Naive thymus-derived CD4-positive, alpha-beta T cell (primary cell): ENCODE measurements at places on chromosomes 7 and 10.

DNA sequence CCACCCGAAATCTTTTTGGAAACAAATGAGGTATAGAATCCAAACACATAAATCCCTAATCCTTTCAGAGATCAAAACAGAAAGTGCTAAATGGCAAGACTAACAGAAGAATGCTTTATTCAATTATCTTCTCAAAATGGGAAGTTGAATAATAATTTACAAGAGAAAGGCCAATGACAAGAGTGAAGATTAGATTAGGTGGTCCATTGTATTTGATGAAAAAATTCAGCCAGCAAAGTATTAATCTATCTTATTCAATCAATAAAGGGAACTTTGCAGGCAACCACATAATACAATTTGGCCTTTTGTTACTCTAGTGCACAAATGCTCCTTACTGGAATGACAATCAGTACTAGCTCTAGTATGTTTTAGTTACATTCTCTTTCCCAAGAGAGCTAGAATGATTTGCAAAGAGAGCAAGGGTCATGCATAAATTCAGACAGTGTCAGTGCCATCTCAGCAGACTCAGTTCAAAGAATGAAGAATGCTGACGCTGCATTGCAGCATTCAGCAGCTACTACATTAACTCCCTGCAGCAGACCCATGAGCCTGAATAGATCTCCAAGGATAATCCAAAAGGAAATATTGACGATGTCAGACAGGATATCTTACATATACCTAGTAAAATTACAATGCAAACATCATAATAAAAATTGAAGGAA, 131.8 kb downstream of the ANK3 start:
- no peak for DNase-seq

- DNase-seq, result no peak
Measured at GRCh38 chr10:25036381-25036780, 20.0 kb downstream of the THNSL1 start.

GRCh38 chr7:115328018-115328417, 406.1 kb downstream of the MDFIC start:
- no peak for DNase-seq

DNA sequence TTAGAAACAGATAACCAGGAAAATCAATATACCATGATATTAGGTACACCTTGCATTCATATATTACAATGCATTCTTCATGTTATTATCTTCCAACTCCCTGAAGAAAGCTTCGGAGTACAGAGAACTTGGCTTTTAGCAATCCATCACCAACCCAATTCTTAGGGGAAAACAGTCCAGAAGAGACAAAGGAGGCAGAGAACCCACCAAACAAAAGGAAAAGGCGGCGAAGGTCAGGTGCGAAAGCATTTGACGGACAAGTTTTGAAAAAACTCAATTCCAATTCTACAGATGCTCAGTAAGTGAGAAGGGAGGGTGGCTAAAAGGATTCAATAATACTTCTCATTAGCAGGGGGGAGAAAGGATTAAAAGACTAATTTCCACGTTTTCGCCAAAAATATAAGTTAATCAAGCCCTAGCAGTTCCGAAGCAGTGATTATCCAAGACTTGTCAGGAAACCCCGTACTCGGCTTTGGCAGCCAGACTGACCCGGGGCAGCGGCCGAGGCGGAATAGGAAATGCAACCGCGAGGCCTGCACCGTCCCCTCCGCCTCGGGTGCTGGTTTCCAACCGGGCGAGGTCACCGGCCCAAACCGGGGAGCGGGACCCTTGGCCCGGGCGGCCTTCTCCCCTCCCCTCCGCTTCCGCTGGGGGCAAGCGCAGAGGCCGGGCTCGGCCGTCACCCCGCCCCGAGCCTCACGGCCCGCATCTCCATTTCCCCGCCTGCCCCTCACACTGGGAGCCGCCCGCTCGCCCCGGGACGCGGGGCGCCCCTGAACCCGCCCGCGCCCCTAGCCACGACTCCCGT, 747 bp downstream of the GDI2 start:
- DNase-seq, result no peak

DNA sequence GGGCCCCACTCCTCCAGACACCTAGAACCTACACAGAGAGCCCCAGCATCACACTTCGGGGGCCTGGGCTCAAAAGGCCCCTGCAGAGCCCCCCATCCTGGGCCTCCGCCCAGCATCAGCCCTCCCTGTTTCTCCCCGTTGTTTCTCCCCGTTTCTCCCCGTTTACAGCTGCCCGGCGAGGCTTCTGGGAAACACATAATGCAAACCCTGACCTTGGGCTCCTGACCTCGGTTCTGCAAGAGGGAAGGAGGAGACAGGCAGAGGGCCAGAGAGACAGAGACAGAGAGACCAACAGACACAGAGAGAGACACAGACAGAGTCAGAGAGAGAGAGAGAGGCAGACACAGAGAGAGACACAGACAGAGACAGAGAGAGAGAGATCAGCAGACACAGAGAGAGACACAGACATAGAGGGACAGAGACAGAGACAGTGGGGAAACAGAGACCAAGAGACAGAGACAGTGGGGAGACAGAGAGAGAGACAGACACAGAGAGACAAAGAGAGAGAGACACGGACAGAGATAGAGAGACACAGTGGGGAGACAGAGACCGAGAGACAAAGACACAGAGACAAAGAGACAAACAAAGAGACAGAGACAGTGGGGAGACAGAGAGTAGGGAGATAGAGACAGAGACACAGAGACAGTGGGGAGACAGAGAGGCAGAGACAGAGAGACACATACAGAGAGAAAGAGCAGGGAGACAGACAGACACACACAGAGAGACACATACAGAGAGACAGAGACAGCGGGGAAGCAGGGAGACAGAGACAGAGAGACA, 12.5 kb downstream of the VENTX start:
- no peak for DNase-seq

DNA sequence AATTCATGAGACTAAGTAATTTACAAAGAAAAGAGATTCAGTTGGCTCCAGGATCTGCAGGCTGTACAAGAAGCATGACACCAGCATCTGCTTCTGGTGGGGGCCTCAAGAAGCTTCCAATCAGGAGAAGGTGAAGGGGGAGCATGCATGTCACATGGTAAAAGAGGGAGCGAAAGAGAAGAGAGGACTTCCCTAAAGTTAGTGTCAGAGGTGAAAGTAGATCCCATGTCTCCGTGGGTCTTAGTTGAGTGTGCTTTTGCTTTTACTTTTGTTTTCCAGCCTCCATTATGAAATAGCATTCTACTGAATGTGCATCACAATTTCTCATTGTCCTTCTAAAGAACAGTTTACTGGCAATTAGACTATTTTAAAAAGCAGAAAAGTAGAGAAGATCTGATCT, 213.6 kb upstream of the FZD1 start:
- DNase-seq, result no peak

DNA sequence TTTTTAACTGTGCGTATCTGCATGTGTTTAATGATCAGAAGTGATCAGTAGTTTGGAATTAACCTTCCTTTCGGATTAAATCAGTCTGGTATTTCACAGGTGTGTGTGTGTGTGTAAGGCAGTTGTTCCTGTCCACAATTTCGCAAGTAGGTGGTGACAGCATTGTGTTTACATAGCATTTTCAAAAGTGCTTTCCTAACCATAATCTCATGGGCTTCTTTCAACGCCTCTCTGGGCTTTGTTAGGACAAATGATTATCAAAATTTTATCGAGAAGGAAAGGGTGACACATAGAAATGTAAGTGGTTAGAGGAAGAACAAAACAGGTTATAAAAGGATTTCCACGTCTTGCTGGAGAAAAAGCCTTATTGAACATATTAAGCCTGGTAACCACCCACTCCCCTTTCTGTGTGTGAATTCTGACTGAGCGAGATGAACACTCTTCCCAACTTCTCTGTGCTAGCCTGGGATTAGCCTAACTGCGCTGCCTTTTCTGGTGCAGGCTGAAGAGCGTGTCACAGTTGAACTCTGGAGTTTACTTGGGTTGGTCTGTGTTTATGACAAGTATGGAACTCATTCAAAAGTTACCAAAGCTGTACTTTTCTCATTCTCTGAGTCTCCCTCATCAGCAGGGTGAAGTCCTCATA, 292.3 kb upstream of the PITRM1 start:
- no peak for DNase-seq

- no peak for DNase-seq
Measured at GRCh38 chr7:781186-781849, 51.0 kb upstream of the SUN1 start.

DNA sequence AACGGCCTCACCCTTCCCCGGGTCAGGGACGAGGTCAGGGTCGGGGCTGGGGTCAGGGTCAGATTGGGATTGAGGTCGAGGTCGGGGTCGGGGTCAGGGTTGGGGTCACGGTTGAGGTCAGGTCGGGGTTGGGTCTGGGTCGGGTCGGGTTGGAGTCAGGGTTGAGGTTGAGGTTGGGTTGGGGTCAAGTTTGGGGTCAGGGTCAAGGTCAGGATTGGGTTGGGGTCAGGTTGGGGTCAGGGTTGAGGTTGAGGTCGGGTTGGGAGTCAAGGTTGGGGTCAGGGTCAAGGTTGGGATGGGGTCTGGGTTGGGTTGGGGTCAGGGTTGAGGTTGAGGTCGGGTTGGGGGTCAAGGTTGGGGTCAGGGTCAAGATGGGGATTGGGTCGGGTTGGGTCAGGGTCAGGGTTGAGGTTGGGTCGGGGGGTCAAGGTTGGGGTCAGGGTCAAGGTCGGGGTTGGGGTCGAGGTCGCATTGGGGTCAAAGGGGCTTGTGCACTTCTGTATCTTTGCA, 131.4 kb downstream of the VIPR2 start:
- DNase-seq, result no peak

DNA sequence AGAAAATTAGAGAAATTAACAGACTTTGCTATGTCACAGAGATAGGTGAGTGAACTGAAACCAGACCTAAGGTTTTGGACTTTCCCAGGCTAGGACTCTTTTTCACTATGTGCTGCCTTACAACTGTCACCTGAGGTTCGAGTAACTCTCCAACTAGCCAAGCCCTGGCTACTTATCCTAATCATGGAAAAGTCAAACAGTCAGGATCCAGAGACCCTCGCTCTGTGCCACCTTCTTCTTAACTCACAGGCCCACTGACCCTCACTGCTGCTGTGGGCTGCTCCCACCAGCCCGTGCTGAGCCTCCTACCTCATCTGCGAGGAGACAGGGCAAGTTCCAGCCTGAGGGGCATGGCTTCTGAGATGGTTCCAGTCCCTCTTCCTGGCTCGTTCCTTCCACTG, 211.4 kb upstream of the KLF14 start:
- DNase-seq, result no peak

- DNase-seq, result no peak
Measured at GRCh38 chr7:1809070-1809469, 139.0 kb downstream of the ELFN1 start.

GRCh38 chr7:88172842-88173241, 47.0 kb downstream of the SRI start:
- no peak for DNase-seq

DNA sequence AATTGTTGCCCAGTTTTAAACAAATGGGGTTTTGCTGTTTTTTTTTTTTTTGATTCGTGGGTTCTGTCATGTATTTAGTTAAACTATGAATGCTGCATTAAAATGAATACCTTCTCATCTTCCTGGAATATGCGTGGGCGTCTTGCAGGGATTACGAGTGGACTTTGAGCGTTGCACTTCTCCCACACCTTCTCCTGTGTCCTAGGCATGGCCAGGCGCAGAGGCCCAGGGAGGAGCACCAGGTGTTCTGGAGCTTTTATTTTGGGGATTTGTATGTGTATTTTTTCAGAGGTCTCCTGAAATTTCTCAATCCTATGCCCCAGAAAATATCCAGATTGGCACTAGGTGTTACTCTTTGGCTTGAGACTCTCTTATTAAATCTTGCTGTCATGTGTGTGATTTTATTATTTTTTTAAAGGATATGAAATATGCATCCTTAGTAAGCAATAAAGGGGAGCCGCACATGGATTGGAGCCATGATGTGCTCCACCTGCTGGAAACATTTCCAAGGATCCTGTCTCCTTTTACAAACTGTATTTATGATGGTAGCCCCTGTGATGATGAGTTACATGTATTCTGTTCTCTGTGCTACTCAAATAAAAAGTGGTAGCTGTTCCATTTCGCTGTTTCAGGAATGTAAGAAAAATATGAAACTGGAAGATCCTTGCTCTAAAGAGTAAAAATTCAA, 482.2 kb upstream of the KLF6 start:
- DNase-seq, result no peak

GRCh38 chr7:27952456-27953285, 212.7 kb downstream of the TAX1BP1 start:
- DNase-seq, result no peak

DNA sequence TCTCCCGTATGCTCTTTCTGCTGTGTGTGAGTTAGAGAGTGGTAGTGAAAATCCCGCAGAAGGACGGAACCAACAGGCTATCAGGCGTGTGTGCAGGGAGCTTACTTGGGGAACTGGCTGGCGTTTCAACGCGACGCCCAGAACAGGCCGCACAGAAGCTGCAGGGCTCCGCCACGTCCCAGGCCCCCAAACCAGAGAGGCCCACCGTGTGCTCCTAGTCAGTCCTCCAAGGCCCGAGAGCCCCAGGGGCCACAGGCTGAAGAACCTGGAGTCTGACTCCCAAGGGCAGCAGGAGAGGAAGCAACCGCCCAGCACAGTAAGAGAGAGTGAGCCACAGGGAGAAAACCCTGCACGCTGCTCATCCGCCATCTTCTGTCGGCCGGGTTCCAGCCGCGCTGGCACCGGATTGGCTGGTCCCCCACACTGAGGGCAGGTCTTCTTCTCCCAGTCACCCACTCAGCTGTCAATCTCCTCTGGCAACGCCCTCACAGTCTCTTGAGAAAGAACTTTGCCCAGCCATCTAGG, 730.6 kb upstream of the VSTM2A start:
- no peak for DNase-seq

GRCh38 chr7:32223721-32224120, 153.5 kb upstream of the PDE1C start:
- DNase-seq, result no peak

DNA sequence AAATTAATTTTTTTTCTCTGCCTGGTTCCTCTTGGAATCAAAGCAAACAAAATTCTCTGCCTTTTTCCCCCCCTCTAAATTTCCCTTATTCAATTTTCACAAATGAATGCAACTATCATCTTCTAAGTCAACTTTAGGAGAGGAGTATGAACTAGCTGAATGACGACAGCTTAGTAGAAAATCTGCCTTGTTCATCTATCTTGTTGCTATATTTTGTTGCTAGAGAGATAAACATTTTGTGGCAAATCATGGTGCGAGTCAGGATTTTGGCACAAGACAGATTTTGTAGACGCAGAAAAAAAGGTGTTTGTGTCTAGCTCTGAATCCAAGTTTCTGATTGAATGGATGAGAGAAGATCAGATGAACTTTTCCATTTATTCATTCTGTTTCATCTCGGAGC, 81.0 kb upstream of the FZD8 start:
- DNase-seq, result no peak

DNA sequence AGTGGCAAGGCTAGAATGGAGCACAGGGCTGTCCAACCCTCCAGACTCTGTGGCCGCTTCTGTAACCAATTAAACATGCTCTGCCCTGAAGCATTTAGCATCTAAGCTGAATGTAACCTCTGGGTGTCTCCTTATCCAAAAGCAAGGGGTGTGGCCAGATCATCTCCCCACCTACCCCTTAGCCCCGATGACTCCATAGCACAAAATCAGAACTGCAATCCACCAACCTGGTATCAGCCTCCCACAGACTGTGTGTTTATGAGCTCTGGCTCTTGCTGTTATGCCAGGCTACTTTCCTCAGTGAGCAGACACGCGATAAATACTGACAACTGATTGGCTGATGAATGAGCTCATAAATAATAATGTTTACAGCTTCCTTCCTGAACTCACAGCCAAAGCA, 3.2 kb downstream of the FRMD4A start:
- no peak for DNase-seq
